A549 (cell line): ENCODE measurements at places on chromosomes 12 and 14.
A peak's percentile ranks its signal among the peaks of the same experiment; 100 is the strongest.

- DNase-seq, result no peak
Measured at GRCh38 chr12:47851303-47851952, 31.7 kb upstream of the HDAC7 start.

GRCh38 chr12:123829561-123829960 lies 67.5 kb downstream of the DNAH10 start:
- no peak for DNase-seq

GRCh38 chr12:130088504-130088903 lies 73.8 kb upstream of the FZD10 start:
- no peak for DNase-seq

DNA sequence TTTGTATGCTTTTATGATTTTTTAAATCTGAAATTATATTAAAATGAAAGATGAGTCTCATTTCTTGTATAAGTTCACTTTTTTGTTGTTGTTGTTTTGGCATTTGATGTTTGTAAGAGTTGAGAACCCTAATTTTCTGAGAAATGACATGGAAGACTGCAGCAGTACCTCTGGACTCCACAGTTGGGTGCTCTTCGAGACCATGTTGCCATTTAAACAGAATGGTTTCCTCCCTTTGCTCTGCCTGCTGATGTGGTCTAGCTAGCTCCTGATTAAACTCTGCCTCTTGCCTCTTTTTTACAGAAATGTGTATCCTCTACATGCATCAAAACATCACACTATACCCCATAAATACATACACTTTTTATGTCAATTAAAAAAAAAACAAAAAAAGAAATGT lies 5.8 kb upstream of the LTA4H start:
- no peak for DNase-seq

DNA sequence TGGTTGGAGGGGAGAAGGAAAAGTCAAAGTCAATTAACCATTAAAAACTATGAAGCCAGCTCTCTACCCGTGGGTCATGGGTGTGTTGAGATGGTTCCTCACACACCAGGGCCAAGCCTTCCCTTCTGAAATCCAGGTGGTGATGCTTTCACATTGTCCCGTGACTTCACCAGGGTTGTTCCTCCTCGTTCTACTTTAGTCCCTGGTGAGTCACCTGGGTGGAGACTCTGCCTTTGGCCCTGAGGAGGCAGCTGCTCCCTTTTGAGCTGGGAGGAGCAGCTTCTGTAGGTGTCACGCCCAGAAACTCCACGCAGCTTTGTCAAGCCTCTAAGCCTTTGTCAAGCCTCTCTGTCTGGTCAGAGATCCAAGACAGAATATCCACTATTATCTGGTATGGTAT lies 348.3 kb downstream of the BMP4 start:
- peak; percentile 79 for DNase-seq

- DNase-seq, result no peak
Measured at GRCh38 chr12:57940052-57940914, 1.1 kb upstream of the ATP23 start.

GRCh38 chr12:24229031-24229700 lies 279.7 kb upstream of the SOX5 start:
- no peak for DNase-seq

DNA sequence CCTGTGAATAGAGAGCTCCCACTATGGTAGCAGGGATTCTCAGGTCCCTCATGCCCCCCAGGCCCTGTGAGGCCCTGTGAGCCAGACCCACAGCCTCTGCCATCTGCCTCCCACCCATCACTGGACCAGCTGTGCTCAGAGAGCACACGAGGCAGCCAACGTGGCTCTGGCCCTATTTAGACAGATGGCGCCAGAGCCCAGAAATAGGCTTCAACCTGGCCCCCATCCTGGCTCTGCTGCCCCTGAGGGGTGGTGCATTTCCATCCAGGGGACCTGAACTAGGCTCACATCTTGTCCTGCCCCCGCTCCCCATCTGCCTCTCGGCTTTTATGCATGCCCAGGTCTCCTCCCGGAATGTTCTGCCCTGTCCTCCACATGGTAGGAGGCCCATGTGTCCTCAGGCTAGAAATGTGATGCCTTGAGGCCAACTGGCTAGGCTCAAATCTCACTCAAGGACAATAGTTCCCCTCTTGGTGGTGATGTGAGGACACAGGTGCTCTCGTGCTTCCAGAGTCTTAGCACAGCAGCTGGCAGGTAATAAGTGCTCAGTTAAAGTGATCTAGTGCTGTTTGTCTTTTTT lies 18.9 kb downstream of the TMEM63C start:
- no peak for DNase-seq

- no peak for DNase-seq
Measured at GRCh38 chr12:113370923-113371682, 12.7 kb downstream of the PLBD2 start.
